ENCODE measurements at places on chromosomes 5 and 9.

GRCh38 chr9:13380903-13381302 is 101.4 kb upstream of the MPDZ start:
- no peak for DNase-seq

- DNase-seq = no peak
Measured at GRCh38 chr5:42337143-42337542, 86.1 kb upstream of the GHR start.

DNA sequence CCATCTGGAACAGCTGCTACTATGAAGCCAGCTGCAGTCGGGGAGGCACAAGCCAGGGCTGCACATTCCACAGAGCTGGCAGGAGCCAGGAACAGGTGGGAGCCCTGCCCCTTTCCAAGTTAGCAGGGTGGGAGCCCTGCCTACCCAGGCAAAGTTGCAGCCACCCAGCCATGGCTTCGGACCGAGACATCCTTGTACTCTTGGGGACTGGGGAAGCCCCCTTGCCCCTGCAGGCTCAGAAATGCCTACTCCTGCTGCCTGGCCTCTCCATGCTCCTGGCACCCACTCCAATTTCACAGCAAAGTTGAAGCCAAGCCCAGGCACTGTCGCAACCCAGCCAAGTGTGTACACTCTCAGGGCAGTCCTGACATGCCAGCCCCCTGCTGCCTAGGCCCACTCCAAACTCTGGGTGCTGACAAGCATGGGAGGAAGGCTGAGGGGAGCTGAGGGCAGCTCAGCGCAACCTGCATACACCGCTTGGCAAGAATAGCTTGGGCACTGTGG is 165.1 kb downstream of the RNF180 start:
- DNase-seq = no peak

- DNase-seq = no peak
Measured at GRCh38 chr5:29351170-29351569, 1842.3 kb upstream of the CDH6 start.

DNA sequence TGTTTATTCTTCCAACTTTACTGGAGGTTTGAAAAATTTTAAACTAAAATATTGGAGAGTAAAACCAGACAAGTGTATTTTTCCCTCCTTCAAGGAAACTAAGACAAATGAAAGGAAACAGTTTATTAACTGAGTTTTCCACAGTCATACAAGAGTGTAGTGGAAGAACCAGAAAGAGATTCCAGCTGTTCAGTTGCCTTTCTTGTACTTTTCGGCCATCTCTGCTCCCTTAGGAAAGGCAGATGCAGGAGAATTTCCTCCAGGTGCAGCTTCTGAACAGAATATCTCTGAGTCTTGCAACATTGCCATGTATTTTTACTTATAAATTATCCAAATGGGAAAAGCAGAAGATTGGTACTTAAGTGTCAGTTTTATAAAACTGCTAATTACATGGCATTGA is 217.1 kb downstream of the MAST4 start:
- DNase-seq = no peak

GRCh38 chr5:61303346-61303745 is 28.7 kb upstream of the ZSWIM6 start:
- DNase-seq = no peak

GRCh38 chr5:78424665-78425064 is 64.2 kb downstream of the SCAMP1 start:
- no peak for DNase-seq

DNA sequence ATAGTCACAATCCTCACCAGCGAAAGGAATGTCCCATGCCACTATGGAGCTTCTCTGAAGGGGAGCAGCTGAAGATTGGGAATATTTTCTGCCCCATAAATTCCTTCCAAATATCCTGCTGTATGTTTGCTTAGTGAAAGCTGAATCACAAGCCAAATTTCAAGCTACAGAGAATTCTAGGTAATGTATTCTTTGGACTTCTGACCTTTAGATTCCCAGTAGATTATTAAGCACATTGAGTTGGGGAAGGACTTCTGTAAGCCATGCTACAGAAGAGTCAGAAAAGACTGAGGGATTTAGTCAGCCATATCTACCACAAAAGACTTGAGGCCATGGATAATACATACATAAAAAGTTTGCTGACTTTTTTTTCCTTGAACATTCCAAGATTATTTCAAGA is 1342.0 kb upstream of the NUDT12 start:
- no peak for DNase-seq

- DNase-seq = no peak
Measured at GRCh38 chr5:80346055-80346454, 26.3 kb downstream of the SPZ1 start.

- DNase-seq = no peak
Measured at GRCh38 chr9:121997791-121998190, 95.3 kb downstream of the TTLL11 start.

DNA sequence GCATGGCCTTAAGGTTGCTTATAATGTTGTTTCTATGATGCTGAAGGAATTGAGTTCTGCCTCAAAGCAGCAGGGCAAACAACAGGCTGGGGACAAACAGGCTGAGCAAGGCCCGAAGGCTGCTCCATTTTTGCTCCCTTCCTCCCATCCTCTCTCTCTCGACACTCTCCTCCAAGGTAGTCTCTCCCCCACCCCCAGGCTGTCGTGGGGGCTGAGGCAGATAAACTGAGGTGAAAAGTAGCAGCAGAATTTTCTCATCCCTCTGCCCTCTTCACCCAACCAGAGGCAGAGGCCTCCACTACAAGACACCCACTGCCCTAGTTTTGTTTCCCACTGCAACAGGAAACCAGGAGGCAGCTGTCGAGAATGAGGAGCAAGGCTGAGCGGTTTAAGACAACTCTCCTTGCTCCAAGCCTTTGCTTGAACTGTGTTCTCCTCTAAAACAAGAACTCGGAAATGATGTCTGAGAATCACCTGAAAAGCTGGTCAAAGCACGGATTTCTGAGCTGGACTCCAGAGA is 13.5 kb upstream of the GNA14 start:
- no peak for DNase-seq

GRCh38 chr5:120229036-120229435 is 235.1 kb upstream of the PRR16 start:
- DNase-seq = no peak

DNA sequence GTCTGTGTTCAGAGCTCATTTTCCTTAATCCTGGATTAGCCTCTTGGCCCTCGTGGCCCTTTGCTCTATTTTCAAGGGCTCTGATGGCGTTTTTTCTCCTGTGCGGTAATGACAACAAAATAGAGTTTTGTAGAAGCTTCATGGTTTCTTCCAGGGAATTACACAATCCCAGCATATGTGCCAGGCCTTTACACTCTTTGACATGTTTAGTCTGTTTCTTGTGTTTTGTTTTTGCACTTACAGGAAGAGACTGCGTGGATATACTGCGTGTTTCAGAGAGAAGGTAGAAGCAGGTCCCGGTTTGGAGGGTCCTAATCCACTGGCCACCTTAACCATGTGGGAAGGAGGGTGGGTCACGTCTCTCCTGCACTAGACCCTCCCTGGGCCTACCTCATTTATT is 400.2 kb upstream of the IRX4 start:
- no peak for DNase-seq

DNA sequence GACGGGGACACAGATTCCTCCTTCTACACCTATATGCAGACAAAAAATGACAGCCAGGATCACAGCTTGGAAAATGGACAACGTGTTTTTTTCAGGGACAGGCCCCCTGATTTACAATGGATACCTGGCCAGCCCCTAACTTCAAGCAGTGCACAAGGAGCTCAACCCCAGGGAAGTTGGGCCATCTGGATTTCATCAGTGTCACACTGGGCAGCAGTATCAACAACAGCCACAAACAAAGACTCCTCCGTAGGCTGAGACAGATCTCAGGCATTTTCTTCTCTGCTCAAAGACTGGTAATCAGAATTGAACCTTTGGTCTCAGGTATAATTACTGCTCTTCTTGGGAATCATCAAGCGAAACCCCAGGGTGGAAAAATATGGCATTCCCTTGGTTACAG is 374.0 kb downstream of the ZNF608 start:
- DNase-seq = no peak

GRCh38 chr9:10268531-10269485 is 344.0 kb downstream of the PTPRD start:
- no peak for DNase-seq

- DNase-seq = no peak
Measured at GRCh38 chr5:128870923-128871322, 94.4 kb upstream of the SLC27A6 start.

- no peak for DNase-seq
Measured at GRCh38 chr9:123453076-123453667, 97.2 kb downstream of the CRB2 start.

DNA sequence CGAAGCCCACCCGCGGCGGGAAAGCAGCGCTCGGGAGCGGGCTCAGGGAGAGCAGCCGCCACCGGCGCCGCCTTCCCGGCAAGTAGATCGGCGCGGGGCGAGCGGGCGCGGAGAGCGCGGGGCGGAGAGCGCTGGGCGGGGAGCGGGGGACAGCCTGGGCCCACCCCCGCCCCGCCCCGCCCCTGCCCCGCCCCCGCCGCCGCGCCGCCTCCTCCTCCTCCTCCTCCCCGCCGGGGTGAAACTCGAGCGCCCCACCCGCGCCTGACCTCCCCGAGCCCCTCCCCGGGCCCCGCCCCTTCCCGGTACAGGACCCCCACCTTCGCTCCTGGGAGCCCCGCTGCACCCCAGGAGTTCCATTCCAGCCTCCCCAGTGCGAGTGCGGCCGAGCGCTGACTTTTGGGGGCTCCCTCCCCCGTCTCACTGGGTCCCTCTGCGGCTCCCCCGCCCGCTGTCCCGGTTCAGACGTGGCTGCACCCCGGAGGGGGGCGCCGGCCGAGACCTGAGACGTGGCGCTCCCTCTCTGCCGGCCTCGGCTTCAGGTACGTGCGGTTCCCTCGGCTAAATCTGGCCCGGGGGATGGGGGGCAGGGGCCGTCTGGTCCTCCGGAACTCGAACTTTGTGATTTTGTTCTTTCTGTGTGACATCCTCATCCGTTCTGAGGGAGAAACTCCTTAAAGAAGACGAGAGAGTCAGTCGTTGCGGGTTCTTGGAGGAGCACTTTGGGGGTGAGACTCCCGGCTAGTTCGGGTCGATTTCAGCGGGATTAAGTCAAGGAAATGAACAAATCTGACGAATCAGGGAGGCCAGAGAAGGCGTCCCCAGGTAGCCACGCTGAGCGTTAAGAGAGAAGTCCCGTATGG is at the start of gene SEMA5A:
Gene SEMA5A, minus strand, starts transcription at position 84 of the 860 bp plus-strand sequence. CDS start 166,129 bp downstream, outside the sequence.
- no peak for DNase-seq

DNA sequence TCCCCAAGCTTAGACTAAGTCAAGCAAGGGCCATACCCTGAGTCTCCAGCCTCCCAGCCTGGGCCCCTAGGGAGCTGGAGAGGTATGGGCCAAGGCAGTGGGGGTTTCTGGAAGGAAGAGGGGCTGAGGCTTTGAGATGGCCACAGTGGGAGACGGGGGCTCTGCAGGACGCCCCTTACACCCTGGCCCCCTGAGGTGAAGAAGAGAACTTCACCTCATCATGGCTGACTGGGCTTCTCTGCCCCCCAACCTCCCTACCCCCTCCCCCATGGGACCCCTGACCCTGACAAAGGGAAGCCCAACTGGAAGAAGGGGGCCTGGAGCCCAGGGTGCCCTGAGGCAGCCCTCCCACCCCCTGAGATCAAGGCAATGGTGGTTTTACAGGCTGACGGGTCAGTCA is 25.8 kb downstream of the PCDH1 start:
- DNase-seq = no peak

DNA sequence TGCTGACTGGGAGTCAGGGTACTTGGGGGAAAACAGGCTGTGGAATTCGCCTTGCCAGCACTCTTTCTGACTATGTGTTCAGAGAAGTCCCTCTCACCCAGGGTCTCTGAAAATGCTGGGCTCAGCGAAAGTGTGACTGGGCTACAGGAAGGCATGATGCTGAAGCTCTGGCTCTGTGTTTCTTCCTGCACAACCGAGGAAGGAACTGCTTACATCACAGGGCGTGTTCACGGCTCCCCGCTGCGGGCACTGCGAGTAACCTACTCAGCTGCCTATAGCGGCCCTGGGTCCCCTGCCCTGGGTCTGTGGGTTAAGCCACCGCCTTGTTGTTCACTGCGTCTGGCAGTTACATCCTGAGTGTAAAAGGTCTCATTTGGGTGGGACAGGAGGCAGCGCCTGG is 222.4 kb upstream of the IRX4 start:
- DNase-seq = no peak

DNA sequence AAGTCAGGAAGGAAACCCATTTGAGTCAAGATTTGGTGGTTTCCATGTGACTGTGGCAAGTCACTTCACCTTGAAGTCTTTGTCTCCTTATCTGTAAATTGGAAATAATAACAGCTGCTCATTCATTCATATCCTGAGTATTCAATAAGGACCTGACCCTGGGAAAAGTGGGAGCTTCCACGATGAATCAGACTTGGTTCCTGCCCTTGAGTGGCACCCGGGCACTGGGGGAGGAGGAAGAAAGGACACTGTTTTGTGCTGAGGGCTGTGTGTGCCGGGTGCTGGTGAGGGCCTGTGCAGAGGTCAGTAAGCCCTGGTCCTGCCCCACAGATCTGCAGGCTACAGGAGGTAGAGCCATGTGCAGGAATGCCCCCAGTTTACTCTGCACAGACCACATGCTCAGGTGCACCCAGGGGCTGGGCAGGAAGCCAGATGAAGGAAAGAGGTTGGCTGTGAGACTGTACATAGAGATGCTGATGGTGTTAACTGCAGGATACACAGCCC is 6.8 kb downstream of the NDST1 start:
- DNase-seq = no peak

- no peak for DNase-seq
Measured at GRCh38 chr9:73234008-73234360, 82.3 kb downstream of the ANXA1 start.

DNA sequence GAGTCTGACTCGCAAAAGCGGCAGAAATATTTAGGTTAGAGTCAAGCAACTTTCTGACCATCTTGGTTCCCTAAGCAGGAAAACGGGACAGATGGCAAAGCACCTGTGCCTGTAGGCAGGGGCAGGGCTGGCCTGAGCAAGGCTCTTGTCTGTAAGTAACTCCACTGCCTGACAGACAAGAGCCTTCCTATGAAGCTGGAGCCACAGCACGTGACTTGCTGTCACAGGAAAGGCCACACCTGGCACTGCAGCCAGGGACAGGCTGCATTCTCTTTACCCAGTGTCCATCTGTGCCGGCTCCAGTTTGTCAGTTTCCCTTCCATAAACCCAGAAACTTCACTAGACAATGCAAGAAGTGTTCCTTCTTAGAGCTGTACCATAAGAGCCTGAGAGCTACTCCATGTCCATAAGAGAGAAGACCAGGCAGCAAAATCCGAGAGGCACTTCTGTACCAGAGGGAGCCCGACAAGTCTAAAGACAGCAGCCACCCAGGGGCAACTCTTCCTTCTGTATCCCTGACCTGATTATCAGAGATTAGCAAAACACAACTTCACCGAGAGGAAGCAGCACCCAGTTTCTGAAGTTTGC is 78.1 kb downstream of the GPR21 start:
- no peak for DNase-seq

GRCh38 chr9:70398145-70398556 is 16.3 kb downstream of the KLF9 start:
- no peak for DNase-seq

GRCh38 chr9:71743217-71743705 is 25.1 kb downstream of the CEMIP2 start:
- DNase-seq = no peak

DNA sequence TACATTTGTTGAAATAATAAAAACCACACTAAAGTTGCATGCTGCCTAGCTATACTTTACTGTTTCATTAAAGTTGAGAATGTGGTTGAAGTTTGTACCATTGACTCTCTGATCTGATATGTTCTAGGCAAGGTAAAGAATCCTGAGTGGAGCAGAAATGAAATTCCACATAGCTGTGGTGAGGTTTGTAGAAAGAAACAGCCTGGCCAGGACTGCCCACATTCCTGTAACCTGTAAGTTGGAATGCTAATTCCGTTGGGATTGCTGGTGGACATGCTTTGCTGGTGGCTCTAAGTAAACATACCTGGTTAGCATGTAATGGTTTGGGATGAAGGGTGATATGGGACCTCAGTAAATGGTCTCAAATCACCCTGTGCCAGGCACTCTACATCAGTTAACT is 16.8 kb downstream of the NFX1 start:
- no peak for DNase-seq

Measured in stimulated activated CD8-positive, alpha-beta memory T cell treated with anti-CD3 and anti-CD28 coated beads, Interleukin-7, amount 100 ng/mL, for 48 hours (primary cell).